ENCODE measurements at places on chromosomes 2 and 18. TPM values are rescaled to one million over a fixed set of nuclear protein-coding genes. Genes with fewer than 3 reads are reported as not detected.

Gene ACTR1B
- total RNA-seq, result 143 TPM

DNA sequence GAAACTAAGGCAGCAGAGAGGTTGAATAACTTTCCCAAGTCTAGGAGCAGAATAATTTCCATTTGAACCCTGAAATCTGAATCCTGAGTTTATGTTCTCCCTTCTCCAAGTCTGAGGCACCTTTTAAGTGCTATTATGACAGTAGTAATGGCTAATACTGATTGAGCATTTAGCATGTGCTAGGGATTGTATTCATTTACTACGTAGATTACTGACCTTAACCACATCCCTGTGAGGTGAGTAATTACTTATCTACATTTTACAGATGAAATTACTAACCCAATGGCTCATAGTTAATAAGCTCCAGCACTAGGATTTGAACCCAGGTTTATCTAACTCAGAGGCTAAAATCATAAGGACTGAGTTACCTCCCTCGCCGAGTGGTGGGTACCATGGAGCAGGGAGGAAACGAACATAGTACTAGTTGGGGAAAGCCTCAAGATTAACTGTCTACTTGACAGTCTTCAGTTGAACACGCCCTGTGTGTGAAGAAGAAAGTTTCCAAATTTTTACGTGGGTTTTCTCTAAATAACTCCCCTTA is 93.0 kb downstream of the MAPRE2 start:
- no peaks in the 10 kb centered on the region for H3K27me3 ChIP-seq
- no peaks in the 10 kb centered on the region for H3K4me1 ChIP-seq
- no peak for DNase-seq
- no peak overlapping the region for H3K4me3 ChIP-seq
- peak overlapping the region; percentile 17 for H3K27ac ChIP-seq
- peaks cover 20% of the 10 kb centered on the region for H3K36me3 ChIP-seq

GRCh38 chr18:58603375-58604067 is 25.4 kb downstream of the ALPK2 start:
- peaks cover 40% of the 10 kb centered on the region for H3K4me1 ChIP-seq
- peak overlapping the region; percentile 26 for H3K4me3 ChIP-seq
- H3K27me3 ChIP-seq, result no peaks in the 10 kb centered on the region
- no peaks in the 10 kb centered on the region for H3K36me3 ChIP-seq
- no peak overlapping the region for H3K27ac ChIP-seq

DNA sequence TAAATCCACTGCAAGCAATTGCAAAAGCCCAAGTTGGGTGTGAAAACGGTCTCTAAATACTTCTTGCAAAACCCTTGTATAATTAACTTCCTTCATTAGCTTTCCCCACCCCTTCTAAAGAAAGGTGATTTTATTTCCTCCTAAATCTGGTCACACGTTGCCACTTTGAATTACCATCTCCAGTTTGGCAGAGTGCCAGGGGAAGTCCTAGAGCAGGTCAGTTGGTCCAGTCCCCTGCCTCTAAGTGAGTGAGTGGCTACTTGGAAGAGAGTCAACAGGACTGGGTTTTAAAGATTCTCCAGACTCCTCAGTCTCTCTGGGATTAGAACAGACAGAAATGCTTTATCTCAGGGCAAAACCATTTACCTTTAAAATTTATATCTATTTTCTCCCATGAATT is 18.7 kb upstream of the LYPD6B start:
- DNase-seq, result no peak
- H3K27ac ChIP-seq, result no peak overlapping the region
- no peaks in the 10 kb centered on the region for H3K4me1 ChIP-seq
- H3K4me3 ChIP-seq, result no peak overlapping the region

All from activated CD8-positive, alpha-beta T cell treated with anti-CD3 and anti-CD28 coated beads for 36 hours (primary cell).